ENCODE measurements at places on chromosomes 3 and 15. TPM values are rescaled to one million over a fixed set of nuclear protein-coding genes. Genes with fewer than 3 reads are reported as not detected.

The BTLA gene
- 0.25 TPM for total RNA-seq

The DNASE1L3 gene
- 0.74 TPM for total RNA-seq

The REC114 gene
- not detected for total RNA-seq

The GOLGA8T gene
- total RNA-seq = 0.49 TPM

The SCAANT1 gene
- total RNA-seq = not detected

The GOLGA8G gene
- not detected for total RNA-seq

The GCNT3 gene
- under 0.01 TPM for total RNA-seq

The RLBP1 gene
- total RNA-seq = 0.98 TPM

The UPK1B gene
- total RNA-seq = under 0.01 TPM

The PAQR5 gene
- 1.5 TPM for total RNA-seq

The VGLL3 gene
- total RNA-seq = 2.0 TPM

The ECE2 gene
- total RNA-seq = 2.7 TPM

The XRN1 gene
- total RNA-seq = 39.3 TPM

The BCHE gene
- total RNA-seq = 14.0 TPM

The CRTC3 gene
- 15.2 TPM for total RNA-seq

The LRTM1 gene
- total RNA-seq = not detected

The AHSG gene
- total RNA-seq = not detected

The DPP8 gene
- 53.6 TPM for total RNA-seq

The ABHD14A gene
- total RNA-seq = 11.6 TPM

The SIDT1 gene
- 3.7 TPM for total RNA-seq

The TGM5 gene
- total RNA-seq = not detected

The PAK6 gene
- total RNA-seq = 14.3 TPM

The KLF13 gene
- 27.8 TPM for total RNA-seq

The EXD1 gene
- total RNA-seq = 0.25 TPM

The P2RY12 gene
- total RNA-seq = 15.0 TPM

The ALDH1A2 gene
- 4.9 TPM for total RNA-seq

The A4GNT gene
- not detected for total RNA-seq

The KLHL40 gene
- total RNA-seq = not detected

The PPIP5K1 gene
- 20.4 TPM for total RNA-seq

The ITIH3 gene
- total RNA-seq = not detected

The ADPRH gene
- 0.74 TPM for total RNA-seq

The CACNA1D gene
- 20.9 TPM for total RNA-seq

The TM4SF4 gene
- total RNA-seq = not detected

The NR2E3 gene
- total RNA-seq = not detected

The TNFAIP8L3 gene
- 1.7 TPM for total RNA-seq

The MYZAP gene
- 0.25 TPM for total RNA-seq

The ALDH1L1 gene
- total RNA-seq = 3.4 TPM

The NTRK3 gene
- total RNA-seq = 50.9 TPM

The GPR87 gene
- not detected for total RNA-seq

The PLSCR2 gene
- total RNA-seq = not detected

The CHRM5 gene
- 1.2 TPM for total RNA-seq

The ADGRG7 gene
- under 0.01 TPM for total RNA-seq

The LXN gene
- total RNA-seq = 3.2 TPM

The NAALADL2 gene
- total RNA-seq = 2.7 TPM

The ALPK3 gene
- 0.98 TPM for total RNA-seq

The PCLAF gene
- total RNA-seq = 0.74 TPM

Measured in temporal lobe (tissue), 4 donors.